ENCODE measurements at places on chromosomes 12 and 14.

GRCh38 chr14:61638595-61639387 lies 56.5 kb upstream of the HIF1A start:
- DNase-seq, result no peak

GRCh38 chr12:93889516-93890212 lies 212.5 kb downstream of the CRADD start:
- DNase-seq, result no peak

DNA sequence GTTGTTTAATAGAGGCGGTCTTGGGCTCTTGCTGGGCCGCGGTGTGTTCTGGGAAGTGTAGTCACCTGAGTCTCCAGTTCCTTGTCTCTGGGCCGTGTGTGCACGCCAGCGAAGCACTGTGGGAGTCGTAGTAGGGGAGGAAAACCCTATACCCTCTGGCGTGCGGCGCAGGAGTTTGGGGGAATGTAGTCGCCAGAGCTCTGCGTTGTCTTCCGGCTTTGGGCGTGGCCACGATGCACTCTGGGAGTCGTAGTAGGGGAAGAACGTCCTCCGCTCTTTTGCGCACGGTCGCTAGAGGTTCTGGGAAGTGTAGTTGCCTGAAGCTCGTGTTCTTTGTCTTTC lies 726 bp upstream of the ZNF140 start:
- peak; percentile 97 for DNase-seq

DNA sequence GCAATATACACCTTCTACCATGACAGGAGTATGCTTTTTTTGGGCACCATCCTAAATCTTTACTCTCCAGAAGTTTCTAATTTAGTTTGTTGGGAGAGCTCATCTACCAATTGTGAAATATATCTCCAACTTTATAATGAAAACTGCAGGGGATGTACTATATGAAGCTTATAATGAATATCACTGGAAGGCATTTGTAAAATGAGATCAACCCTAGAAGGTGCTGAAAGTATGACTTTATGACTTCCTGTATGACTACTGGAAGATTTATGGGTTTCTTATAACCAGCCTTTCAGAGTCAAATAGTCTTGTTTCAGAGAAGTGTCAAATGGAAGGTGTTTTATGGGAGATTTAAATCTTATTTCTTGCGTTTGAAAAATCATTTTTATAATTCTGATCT lies 122.9 kb downstream of the MYRFL start:
- DNase-seq, result no peak

DNA sequence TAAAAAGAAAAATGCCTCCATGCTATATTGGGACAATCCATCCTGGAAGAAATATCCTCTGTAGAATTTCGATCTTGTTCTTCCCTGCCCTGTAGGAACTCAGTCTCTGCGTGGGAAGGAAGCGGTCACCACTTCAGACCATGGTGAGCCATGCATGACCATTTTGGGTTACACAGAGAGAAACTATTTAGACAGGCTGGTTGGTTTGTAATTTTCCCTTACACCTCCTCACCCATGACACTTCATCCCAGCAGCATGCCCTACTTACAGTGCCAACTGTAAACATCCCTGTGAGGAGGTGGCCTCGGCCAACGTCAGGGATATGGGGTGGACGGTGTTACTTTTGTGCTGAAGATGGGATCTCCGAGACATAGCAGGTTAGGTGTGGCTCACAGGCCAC lies 121.4 kb downstream of the SMOC1 start:
- no peak for DNase-seq

GRCh38 chr14:92632546-92633273 lies 115.7 kb downstream of the LGMN start:
- no peak for DNase-seq

DNA sequence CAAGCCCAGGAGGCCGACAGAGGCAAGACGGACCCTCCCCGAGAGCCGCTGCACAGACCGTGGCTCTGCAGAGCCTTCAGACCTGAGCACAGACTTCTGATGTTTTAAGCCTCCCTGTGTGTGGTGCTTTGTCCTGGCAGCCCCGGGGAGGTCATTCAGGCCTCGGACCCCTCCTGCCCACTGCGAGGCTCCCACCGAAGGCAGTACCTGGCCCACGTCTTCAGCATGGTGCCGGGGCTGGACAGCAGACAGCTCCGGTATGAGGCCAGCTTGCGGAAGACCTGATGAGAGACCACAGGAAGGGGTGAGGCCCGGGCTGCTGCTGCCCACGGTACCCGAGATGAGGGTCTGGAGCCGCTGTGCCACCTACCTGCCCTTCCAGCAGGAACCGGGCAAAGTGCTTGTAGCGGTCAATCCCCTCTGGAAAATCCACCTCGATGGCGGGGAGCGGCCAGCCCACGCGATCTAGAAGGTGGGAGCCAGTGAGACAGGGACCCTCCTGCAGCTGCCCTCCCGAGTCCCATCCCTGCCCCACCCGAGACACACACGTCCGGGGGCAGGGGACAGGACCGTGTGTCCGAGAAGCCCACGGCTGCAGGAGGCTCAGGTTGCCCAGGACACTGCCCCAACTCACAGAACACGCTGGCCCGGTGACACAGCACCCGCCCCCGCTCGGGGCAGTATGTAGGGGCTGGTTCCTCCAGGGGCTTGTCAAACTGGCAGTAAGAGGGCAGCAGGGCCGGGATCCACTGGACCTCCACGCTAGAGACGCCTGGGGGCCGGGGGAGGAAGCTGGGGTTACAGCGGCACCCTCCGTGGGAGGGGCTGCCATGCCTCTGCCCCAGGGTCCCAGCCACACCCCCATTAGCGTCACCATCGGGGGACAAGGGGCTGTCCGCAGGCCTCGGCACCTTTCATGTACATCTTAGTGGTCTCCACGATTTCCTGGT lies 35.6 kb upstream of the UBC start:
- DNase-seq, result no peak

GRCh38 chr14:36655571-36655962 lies 6.1 kb upstream of the PAX9 start:
- DNase-seq, result no peak

- no peak for DNase-seq
Observed at GRCh38 chr14:26707234-26707633, 109.4 kb upstream of the NOVA1 start.

DNA sequence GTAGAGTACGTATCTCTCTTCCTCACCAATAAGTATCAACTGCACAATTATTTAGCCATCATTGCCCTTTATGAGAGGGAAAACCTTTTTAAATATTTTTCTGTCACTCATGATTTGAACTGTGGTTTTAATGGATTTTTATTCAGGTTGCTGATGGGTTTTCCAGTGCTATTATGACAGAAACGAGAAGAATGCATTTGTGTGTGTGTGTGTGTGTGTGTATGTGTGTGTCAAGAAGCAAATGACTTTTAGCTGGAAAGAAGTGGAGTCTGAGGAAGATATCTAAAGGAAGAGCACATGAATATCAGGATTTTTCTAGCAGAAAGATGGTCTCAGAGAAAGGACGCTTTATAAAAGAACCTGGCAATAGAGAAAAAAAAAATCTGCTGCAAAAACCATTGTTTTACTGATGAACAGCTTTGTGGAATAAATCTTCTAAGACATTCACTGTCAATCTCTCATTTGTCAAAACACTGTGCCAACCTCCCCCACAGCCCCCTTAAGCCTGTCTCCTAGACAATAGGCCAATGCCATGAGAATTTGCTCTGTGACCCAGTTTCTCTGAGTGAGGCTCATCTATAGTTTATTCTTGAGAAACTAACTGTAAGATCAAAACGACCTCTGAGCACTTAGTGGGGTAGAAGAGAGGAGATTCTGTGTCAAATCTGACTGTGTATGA lies 417.7 kb downstream of the FLRT2 start:
- DNase-seq, result no peak

DNA sequence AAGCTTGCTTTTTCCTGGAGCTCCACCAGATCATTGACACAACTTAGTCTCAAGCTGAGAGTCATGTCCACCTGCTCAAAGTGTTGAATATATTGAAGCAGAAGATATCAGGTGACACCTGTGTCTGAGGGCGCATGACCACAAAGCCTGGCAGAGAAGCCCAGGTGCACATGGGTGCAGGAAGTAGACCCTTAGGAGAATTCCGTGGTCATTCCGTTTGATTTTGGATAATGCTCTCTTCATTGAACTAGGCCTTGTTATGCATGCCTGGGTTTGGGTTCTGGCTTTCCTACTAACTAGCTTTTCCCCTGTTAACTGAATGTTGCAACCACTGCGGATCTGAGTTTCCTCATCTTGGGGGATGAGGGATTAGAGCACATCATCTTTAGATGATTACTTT lies 7.1 kb downstream of the ARHGDIB start:
- DNase-seq, result no peak

GRCh38 chr12:57612711-57613426 lies 1.6 kb downstream of the ARHGEF25 start:
- no peak for DNase-seq

DNA sequence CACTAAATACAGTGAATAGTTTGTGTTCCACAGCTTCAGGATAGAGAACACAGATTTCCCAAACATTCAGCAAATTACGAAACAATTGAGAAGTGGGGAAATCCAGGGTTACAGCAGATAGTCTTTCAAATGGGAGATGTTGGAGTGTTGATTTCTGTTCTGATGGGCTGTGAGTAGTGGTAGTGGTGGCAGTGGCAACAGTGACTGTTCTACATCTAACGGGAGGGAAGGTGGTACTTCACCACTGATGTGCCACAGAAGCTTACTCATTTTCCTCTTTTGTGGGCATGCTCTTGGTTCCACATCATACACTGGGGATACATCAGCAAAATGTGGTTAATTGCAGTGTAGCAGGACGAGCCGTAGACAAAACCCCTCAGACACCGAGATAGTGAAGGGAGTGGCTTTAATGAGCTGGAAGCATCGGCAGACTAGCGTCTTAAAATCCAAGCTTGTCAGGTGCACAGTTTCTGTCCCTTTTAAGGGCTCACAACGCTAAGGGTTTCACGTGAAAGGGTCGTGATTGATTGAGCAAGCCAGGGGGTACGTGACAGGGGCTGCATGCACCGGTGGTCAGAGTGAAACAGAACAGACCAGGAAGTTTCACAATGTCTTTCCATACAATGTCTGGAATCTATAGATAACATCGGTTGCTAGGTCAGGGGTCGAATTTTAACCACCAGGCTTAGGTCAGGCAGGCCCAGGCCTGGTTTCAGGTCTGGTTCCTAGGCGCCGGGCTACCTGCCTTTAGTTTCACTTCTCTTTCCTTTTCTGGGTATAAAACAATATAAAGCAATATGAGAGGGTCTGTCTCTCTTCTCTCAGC lies 330.6 kb upstream of the FBXO33 start:
- DNase-seq, result peak; percentile 6

GRCh38 chr12:22755629-22756028 lies 130.7 kb downstream of the ETNK1 start:
- no peak for DNase-seq

DNA sequence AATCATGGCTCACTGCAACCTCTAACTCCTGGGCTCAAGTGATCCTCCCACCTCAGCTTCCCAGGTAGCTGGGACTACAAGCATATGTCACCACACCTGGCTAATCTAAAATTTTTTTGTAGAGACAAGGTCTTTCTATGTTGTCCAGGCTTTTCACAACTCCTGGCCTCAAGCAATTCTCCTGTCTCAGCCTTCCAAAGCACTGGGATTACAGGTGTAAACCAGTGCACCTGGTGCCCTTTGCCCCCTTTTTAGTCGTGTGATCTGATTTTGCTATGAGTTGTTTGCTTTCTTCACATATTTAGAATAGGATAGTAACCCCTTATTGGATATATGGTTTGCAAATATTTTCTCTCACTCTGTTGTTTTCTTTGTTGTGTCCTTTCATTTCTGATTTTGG lies 1.7 kb upstream of the RAD52 start:
- DNase-seq, result no peak

- no peak for DNase-seq
Observed at GRCh38 chr12:12524128-12524527, 38.5 kb downstream of the DUSP16 start.

GRCh38 chr12:94173660-94174265 lies 25.4 kb downstream of the PLXNC1 start:
- no peak for DNase-seq

GRCh38 chr12:117671734-117672133 lies 297.1 kb downstream of the KSR2 start:
- DNase-seq, result no peak

- DNase-seq, result no peak
Observed at GRCh38 chr12:80178846-80179245, 79.5 kb downstream of the OTOGL start.

DNA sequence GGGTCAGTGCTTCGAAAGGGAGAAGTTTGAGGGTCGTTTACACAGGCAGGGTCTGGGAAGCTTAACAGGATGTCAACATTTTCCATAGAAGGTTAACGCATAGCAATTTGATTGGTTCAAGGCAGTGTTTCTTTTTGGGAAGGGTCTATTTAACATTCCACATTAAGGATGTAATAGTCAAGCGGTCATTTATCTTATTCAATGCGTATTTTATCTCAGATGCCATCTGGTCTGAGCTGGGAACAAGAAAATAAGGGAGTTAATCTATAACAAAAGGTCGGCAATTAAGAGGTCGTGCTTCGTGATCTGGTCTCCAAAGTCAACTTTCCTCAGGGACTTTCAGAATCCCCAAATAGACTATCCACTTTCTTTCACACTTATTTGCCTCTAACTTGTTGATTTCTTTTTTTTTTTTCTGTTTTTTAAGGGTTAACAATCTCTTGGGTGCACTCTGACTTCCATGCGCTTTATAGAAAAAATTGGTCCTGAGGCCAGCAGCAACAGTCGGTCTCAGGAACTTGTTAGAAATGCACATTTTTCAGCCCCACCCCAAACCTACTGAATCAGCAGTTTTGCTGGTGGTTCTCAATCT lies 550 bp upstream of the RESF1 start:
- DNase-seq, result no peak
